Left cardiac atrium (tissue), 4 donors: ENCODE measurements at places on chromosomes 6 and 20. TPM values are rescaled to one million over a fixed set of nuclear protein-coding genes. Genes with fewer than 3 reads are reported as not detected.

Gene MUC22
- total RNA-seq = not detected

Gene KCNK5
- 0.76 TPM for total RNA-seq

Gene POPDC3
- total RNA-seq = 34.5 TPM

Gene HLA-DOB
- total RNA-seq = 0.24 TPM

Gene KHDC1L
- not detected for total RNA-seq

GRCh38 chr6:157258878-157259277 lies 64.4 kb downstream of the TMEM242 start:
- DNase-seq = peak; percentile 36

- DNase-seq = no peak
These were observed 72.7 kb downstream of the METTL24 start for GRCh38 chr6:110285306-110286060.

GRCh38 chr6:157383471-157383870 lies 2.5 kb downstream of the ZDHHC14 start:
- DNase-seq = no peak

DNA sequence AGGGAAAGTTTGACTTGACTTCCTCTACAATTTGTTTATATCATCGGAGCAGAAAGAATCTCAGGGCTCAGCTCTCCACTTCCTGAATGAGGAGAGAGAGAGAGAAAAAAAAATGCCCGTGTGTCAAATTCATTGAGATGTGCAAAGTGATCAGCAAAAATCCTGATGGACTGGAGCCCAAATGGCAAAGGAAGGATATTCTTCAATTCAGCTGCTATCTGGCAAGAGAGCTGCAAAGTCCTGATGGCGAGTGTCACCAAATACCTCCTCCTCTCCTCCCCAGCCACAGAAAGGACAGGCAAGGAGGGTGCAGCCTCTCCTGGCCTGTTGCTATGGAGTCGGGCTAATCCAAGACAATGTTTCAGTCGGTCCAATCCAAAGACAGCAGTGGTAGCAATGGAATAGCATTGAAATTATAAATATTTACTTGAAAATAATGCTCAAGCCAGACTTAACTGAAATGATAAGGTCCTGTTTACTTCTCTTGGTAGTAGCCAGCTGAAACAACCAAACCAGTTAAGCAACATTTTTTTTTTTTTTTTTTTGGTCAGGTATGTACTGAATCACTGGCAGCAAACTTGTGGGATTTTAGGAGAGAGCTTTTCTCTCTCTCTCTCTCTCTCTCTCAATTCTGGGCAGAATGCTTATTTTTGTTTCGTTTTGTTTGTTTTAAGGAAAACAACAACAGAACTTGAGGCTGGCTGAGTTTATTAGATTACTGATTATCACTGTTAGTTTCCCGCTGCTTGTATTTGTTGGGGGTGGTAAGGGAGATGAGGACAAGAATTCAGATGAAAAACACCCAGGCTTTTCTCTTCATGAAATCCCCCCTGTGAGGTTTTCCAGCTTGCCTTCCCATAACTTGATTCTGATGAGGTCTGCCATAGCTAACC lies 204.2 kb downstream of the BCAS1 start:
- no peak for DNase-seq

GRCh38 chr6:28683945-28684538 lies 158.4 kb downstream of the GPX5 start:
- DNase-seq = peak; percentile 34

DNA sequence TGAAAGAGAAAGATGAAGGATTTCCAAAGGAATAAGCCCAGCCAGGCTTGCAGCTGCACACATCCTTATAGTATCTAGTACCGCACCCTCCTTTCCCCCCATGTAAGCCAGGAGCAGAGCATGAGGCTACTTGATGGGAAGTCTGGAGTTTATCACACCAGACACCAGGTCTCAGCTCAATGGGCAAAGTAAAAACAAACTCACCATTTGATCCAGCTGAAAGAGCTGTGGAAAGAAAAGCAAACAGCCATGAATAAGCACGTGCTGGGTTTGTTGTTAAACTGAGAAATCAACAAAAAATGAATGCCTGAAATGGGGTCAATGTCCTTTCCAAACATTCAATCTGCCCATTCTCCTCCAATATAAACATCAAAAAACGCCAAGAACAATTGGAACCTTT lies 50.6 kb upstream of the MAP7 start:
- no peak for DNase-seq

DNA sequence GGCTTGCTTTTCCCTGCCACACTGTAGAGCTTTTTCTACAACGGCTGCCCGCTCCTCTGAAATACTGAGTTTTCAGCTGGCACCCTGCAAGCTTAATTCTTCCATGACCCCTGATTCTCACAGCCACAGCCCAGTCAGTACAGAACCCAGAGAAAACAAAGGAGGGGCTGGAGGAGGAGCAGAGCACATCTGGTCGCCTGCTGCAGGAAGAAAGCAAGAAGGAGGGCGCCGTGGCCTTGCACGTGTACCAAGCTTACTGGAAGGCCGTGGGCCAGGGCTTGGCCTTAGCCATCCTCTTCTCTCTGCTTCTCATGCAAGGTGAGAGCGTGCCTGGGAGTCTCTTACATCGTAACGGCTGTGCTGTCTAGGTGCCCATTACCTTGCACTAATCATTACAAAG lies 11.3 kb downstream of the DLK2 start:
- no peak for DNase-seq

DNA sequence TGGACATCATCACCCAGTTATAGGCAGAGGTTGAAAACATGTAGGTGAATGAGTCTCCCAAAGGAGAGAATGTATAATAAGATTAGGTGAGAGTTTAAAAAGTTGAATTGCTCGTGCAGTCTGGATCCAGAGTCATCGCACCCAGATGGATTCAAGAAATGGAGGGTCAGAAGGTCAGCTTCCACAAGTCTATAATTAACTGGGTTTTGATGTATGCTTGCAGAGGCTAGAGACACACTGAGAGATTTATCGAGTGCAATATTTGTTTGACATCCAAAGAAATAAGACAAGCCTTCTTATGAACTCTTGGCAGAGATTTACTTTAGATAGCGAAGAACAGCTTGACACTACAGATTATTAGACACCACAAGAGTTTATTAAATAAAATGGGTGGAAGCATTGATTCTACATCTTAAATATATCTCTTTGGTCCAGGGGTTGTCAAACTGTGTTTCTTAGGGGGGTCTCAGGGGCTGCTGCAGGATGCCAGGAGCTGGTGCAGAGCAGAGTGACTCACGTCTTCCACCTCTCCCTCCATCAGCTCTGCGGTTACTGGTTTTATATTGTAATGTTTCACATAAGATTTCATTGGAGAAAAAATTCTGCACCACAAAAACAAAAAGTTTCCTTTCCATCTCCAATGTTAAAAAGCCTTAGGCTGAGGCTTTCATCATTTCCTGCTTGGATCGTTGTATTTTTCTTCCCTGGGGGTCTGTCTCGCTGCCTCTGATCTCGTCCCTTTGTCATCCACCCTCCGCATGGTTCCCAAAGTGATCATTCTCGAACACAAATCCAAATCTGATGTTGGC lies 176.2 kb upstream of the AHI1 start:
- DNase-seq = no peak

DNA sequence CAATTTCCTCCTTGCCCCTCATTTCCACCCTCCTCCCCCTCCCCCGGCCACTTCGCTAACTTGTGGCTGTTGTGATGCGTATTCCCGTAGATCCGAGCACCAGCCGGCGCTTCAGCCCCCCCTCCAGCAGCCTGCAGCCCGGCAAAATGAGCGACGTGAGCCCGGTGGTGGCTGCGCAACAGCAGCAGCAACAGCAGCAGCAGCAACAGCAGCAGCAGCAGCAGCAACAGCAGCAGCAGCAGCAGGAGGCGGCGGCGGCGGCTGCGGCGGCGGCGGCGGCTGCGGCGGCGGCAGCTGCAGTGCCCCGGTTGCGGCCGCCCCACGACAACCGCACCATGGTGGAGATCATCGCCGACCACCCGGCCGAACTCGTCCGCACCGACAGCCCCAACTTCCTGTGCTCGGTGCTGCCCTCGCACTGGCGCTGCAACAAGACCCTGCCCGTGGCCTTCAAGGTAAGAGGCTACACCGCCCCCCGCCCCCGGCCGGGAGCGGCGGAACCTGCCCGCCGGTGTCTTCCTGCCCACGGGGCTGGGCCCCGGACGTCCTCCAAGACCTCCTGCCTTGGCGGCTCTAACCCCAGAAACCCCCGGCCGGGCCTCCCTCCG lies 44.9 kb upstream of the SUPT3H start:
- DNase-seq = peak; percentile 47

GRCh38 chr20:41027872-41028358 lies 707 bp upstream of the TOP1 start:
- DNase-seq = no peak

- DNase-seq = no peak
These were observed 128.6 kb upstream of the ARID1B start for GRCh38 chr6:156648616-156649015.
